Fibroblast of the conjunctiva (primary cell): ENCODE measurements at places on chromosomes 3 and 15.
A peak's percentile ranks its signal among the peaks of the same experiment; 100 is the strongest.

- no peak for DNase-seq
Measured at GRCh38 chr3:184952671-184953070, 140.7 kb downstream of the VPS8 start.

- DNase-seq: no peak
Measured at GRCh38 chr3:190605385-190605784, 91.5 kb downstream of the IL1RAP start.

- no peak for DNase-seq
Measured at GRCh38 chr3:120926146-120926545, 18.1 kb downstream of the STXBP5L start.

DNA sequence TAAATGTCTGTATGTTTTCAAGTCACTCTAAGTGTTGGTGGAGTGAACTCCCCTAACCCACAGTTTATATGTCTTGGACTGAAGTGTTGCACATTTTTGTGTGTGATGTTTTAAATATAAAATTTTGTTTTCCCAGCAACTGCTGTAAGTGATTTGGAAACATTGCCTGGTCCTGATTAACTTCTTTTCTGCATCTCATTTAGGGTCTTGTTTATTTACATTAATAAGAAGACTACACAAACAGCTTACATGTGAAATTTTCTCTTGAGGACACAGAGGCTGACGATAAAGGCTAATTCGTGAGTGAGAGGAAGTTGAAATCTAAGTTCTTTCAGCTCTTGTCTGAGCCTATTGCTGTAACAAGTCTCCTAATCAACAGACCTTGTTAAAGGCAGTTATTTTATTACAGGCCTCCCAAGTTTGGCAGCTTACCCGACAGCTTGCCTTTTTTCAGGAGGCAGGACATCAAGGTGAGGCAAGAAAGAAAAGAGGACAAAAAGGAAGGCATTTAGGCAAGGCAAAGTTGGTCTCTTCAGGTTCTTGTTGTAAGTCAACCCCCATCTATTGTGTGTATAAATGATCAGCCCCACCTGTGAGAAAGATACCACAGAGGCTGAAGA lies 177.7 kb upstream of the NR2E3 start:
- DNase-seq: peak; percentile 35

GRCh38 chr3:23086331-23086730 lies 116.8 kb upstream of the UBE2E2 start:
- no peak for DNase-seq

- DNase-seq: no peak
Measured at GRCh38 chr3:128532012-128532983, 39.3 kb upstream of the GATA2 start.

- DNase-seq: no peak
Measured at GRCh38 chr15:66940368-66940767, 125.0 kb upstream of the SMAD3 start.

DNA sequence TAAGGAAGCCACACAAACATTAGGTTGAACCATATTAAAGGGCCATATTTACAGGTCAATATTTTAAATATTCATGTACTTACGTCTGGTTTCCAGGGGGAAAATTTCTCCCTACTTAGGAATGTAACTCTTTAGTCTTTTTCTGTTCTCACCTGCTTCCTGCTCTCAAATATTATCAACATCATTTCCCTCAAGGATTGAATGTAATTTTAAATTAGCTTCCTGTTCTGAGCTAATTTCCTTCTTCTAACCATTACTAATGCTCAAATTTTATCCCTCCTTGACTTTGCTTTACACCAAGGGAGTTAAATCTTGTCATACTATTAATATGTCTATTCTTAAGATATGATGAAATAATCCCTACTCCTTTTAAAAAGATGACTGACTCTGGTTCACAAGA lies 103.4 kb upstream of the UBP1 start:
- DNase-seq: no peak

GRCh38 chr3:157347577-157348303 lies 88.9 kb upstream of the PTX3 start:
- no peak for DNase-seq

- DNase-seq: no peak
Measured at GRCh38 chr3:15778332-15778858, 19.4 kb downstream of the ANKRD28 start.

DNA sequence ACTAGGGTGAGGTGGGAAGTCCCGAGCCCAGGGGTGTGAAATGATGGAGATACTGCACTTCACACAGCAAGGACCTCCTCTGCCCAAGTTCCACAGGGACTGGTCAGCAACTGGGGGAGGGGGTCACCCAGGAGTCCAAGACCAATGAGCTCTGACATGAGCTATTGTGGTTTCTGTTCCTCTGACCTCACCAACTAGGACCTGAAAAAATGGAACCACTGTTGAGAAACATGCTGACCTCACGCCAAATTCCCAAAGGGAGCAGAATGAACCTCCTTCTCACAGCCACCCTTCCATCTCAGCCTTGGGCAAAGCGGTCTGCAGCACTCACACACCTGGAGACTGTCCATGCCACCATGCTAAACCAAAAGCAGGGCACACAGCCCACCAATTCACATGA lies 69.3 kb downstream of the LRIG1 start:
- no peak for DNase-seq

- DNase-seq: no peak
Measured at GRCh38 chr15:67601073-67601472, 58.6 kb downstream of the MAP2K5 start.

DNA sequence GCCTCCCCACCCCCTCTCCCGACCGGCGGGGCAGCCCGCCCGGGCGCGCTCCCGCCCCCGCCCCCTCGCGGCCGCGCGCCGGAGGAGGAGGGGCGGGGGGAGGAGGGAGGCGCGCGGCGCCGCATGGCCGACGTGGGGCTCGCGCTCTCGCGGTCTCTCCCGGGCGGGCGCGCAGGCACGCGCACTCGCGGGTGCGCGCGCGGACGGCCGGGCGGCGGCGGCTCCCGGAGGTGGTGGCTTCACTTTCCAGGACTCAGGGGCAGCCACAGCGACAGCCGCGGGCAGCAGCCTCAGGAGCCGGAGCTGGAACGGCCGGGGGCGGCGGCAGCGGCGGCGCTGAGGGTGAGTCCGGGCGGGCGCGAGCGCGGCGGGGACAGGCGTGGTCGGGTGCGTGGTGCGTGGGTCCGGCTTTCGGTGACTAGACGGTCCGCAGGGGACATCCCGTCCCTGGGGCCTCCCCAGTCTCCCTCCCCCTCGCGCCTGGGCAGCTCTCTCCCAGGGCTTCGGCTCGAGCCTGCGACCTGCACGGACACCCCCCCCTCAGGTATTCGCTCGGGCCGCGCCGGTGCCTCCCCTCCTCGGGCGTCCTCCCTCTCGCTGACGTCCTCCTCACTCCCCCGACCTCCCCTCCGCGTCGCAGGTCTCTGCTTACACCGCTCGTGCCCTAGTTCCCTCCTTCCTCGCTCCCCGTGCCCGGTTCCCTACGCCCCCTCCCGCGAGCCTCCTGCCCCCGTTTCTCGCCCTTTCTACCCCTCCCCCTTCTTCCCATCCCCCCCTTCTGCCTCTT lies at the start of gene UBE2E2:
Gene UBE2E2, plus strand, starts transcription at position 407 of the 787 bp plus-strand sequence.
- DNase-seq: peak; percentile 29

- DNase-seq: peak; percentile 29
Measured at GRCh38 chr3:183324083-183324482, 71.0 kb downstream of the B3GNT5 start.

GRCh38 chr15:85709250-85709649 lies 85.5 kb downstream of the KLHL25 start:
- no peak for DNase-seq

- DNase-seq: peak; percentile 79
Measured at GRCh38 chr15:64740311-64741170, 34.8 kb downstream of the RBPMS2 start.

- peak; percentile 61 for DNase-seq
Measured at GRCh38 chr15:59296181-59296617, 76.5 kb downstream of the MYO1E start.

- DNase-seq: no peak
Measured at GRCh38 chr3:194584320-194584776, 48.9 kb downstream of the TMEM44 start.

- DNase-seq: peak; percentile 40
Measured at GRCh38 chr15:85312486-85312885, 67.9 kb upstream of the AKAP13 start.

GRCh38 chr3:127108796-127109195 lies 84.1 kb upstream of the PRR23E start:
- DNase-seq: no peak

DNA sequence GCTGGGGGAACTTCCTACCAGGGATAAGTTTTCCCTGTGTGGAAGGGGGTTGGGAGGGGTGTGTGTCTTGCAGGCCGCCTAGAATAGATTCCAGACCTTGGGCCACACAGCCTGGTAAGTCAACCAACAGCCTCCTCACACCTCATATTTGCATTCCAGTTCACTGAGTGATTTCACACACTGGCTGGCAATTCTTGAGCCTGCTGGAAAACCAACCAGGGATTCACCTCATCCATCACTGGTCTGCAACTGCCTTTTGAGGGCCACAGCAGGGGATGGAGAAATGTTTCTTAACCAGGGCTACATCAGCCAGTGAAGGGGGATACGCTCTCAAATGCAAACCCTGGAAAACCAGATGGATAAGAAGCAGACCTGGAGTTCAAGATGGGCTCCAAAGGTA lies 2.0 kb downstream of the FSTL1 start:
- DNase-seq: no peak

DNA sequence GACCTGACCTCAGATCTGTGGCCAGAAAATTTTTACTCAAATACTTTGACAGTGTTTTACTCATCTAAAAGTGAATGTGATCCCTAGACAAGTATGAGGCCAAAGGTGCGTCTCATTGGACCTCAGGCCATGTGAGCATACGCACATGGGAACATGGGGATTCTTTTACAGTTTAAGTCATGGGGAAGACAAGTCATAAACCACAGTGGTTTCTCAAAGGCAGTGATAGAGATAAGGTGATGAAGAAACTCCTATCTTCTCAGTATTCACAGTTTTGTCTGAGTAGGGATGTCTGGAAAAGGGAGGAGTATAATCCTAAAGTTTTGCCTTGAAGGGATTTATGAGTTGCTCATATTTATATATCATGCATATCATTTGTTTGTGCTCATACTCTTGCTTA lies 173.8 kb downstream of the FNDC3B start:
- DNase-seq: no peak

GRCh38 chr3:114455432-114455831 lies 161.6 kb downstream of the TIGIT start:
- DNase-seq: no peak

GRCh38 chr3:189630767-189631372 lies 319 bp upstream of the TP63 start:
- no peak for DNase-seq

GRCh38 chr3:156108616-156109015 lies 11.8 kb upstream of the KCNAB1 start:
- no peak for DNase-seq

GRCh38 chr3:51703761-51704510 lies 2.9 kb upstream of the GRM2 start:
- DNase-seq: no peak

- DNase-seq: no peak
Measured at GRCh38 chr3:9721015-9721699, 10.4 kb upstream of the BRPF1 start.

DNA sequence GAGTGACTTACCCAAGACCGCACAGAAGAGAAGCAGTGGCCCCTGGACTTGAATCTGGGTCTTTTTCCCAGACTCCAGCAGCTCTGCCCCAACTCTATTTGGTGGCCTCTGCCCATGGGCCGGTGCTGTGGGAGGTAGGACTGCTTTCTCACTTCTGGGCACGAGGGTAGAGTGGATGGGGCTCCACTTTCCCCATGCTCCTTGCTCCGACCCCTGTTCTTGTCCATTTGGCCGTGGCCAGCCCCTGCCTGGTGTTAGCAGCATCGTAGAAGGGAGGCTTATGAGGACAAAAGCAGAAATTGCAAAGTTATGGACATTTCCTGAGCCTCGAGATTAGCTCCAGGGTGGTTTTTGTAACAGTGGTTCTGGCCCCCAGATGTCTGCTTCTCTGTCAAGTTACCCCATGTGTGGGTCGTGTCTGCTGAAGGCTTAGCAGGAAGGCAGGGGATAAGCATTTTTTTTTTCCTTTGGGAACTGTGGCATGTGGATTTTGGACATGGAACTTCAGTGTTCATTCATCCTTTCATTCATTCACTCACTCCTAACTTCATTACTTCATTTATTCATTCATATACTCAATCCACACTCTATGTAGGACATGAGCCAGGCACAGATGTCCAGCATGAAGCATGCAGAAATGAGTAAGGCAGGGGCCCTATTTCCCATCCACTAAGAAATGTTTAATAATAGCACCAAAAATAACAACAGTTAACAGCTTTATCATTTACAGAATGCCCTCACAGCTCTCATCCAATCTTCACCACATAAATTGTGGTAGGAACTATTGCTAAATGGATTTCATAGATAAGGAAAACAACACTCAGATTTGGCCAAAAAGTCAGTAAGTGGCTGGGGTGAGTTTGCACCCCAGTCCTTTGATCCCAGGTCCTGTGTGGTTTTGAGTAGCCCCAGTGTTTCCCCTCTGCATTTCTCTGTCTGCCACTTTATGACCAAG lies 180.5 kb downstream of the OPA1 start:
- no peak for DNase-seq

DNA sequence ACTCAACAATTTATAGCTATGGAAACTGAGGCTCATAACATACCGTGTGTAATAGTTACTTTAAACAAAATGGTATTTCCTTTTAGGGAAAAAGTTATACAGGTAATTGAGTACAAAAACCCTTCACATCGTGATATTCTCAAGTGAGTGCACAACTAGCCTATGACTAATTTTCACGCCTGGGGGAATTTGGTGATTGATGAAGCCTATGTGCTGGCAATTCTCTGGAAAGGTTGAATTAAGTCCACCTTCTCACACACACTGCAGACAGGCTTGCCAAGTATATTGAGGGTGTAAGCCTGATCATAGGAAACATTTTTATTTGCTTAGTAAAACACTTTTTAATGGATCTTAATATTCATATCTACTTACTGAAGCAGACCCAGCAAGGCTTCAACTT lies 41.3 kb upstream of the ROBO2 start:
- no peak for DNase-seq

GRCh38 chr3:178152031-178152806 lies 384.0 kb upstream of the KCNMB2 start:
- no peak for DNase-seq

- DNase-seq: no peak
Measured at GRCh38 chr3:105811518-105812193, 57.2 kb downstream of the CBLB start.

- DNase-seq: no peak
Measured at GRCh38 chr15:74573987-74574386, 33.0 kb downstream of the ARID3B start.

GRCh38 chr15:73518180-73518862 lies 75.4 kb downstream of the REC114 start:
- no peak for DNase-seq

DNA sequence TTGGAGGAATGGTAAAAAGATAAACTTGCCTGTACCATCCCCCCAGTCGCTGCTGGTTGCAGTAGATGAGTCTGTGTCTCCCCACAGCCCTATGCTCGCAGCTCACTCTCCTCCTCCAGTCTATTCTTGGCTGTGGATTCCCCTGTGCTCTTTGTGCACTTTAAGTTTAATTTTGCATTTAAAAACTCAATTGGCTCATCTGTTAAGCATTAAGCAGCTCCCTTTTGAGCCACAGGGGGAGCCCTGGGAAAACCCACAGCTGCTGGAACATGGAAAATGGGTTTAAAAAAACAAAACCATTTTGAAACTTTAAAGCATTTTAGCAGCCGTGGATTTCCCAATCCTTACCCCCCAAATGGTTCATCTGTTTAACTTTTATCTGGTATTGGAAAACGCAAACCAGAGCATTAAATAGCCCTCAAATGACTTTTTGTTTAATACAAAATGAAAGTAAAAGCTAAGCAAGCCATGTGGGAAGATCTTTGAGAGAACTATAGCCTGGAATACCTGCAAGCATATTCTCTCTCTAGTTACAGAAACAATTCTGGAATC lies 536.9 kb downstream of the ZIC1 start:
- DNase-seq: peak; percentile 90
